ENCODE measurements at places on chromosomes 4 and X. TPM values are rescaled to one million over a fixed set of nuclear protein-coding genes. Genes with fewer than 3 reads are reported as not detected.

GRCh38 chr4:138308356-138308755, 66.2 kb upstream of the SLC7A11 start:
- no peak for DNase-seq

DNA sequence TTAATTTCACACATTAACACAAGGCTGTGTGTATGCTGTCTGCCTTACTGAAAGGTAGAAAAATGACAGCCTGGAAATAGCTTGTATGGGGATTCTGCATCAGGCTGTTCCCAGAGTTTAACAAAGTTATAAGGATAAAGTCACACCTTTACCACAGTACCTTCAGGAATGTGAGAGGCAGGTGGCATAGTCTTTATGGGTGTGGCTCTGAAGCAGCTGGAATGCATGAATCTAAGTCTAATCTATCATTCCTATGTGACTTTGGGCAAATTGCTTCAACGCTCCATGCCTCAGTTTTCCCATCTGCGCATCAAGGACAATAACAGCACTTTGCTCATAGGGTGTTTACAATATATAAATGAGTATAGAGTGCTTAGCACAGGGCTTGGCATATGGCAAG, 84.2 kb upstream of the EGFL6 start:
- DNase-seq: no peak

- peak; percentile 46 for DNase-seq
Observed at GRCh38 chrX:2325076-2325784, 175.5 kb downstream of the DHRSX start.

DNA sequence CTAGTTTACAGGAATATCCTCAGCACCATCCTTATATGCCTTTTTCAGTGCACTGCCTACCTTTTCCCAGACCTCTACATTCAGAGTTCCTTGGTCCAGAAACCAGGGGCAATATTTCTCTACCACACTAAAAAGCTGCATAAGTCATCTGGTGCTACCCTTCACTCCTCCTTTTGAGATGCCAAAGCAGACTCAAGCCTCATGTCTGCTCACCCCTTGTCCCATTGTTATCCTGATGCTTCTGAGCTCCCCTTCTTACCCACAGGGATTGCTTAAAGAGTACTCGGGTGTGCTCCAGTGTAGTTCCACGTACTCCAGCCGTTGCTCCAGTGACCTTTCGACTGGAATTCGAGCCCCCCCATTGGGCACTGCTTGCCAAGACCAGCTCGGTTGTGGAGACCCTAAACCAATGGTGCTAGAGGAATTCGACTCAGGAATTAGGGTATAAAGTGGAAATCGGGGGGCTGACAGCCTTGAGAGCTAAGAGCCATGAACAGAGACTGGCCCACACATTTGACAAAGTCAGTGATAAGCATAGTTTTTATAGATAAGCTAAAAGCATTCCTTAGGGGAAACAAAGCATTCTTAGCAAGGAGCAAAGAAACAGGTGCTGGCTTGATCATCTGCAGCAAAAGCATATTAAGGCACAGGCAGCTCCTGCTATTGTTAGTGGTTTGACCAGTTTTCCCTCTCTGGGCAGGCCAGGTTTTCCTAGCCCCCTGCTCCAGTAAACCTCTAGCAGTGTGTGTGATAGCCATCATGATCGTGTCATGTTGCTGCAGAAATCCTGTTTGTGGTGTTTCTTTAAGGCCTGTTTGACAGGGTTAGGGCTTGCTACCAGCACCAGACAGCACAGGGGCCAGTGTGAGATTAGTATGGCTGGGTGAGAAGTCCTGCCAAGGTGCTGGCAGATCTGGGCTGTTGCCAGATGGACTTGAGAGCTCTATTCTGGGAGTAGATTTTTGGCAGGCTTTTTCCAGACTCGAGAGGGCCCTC, 57.5 kb upstream of the WDR1 start:
- no peak for DNase-seq

DNA sequence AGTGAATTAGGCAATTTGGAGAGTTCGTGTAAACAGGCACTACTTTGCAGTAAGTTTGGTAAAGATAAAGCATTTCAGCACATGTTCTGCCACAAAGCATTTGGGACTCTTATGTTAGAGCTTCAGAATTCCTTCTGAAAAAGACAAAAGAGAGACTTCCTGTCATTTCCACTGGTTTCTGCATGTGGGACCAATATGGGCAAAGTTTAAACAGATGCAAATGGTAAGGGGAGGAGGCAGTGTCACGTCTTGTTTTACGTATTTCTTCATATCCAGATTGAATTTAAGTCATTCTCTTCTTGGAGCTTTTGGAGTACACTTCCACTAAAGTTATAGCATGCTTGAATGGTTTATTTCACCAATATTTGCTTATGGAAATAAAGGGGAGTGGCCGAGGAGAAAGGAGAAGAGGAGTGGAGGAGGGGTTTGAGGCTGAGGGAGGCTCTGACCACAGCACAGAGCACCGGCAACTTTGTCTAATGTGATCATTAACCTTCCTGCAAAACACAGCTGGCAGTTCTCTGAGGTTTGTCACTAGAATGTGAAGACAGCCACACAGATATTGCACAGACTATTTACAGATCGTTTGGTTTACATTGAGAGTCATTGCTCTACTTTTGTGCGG, at the start of gene APELA:
Gene APELA (plus strand): TSS at position 479 of the 625 bp plus-strand sequence. CDS start 154 bp downstream, outside the sequence.
- DNase-seq: peak; percentile 10

GRCh38 chr4:25755911-25756310, 100.3 kb downstream of the SLC34A2 start:
- no peak for DNase-seq

MMRN1 gene
- total RNA-seq: 40.1 TPM

ELF2 gene
- total RNA-seq: 34.9 TPM

Measured in mucosa of descending colon (tissue), 3 donors.